Cardiac muscle cell (in vitro differentiated cells and primary cell): ENCODE measurements at places on chromosomes 16 and 17. TPM values are rescaled to one million over a fixed set of nuclear protein-coding genes. Genes with fewer than 3 reads are reported as not detected.

The CIITA gene
- total RNA-seq, result 0.06 TPM in 1 of 2 replicates, not detected in the other

The TBC1D3K gene
- not detected in 2 replicates for total RNA-seq

The NUDT21 gene
- 59.3 and 79.9 TPM in 2 replicates for total RNA-seq

The PRSS21 gene
- total RNA-seq, result not detected in 2 replicates

The JPH3 gene
- total RNA-seq, result 33.9 and 39.3 TPM in 2 replicates

The KRT33B gene
- not detected in 2 replicates for total RNA-seq

DNA sequence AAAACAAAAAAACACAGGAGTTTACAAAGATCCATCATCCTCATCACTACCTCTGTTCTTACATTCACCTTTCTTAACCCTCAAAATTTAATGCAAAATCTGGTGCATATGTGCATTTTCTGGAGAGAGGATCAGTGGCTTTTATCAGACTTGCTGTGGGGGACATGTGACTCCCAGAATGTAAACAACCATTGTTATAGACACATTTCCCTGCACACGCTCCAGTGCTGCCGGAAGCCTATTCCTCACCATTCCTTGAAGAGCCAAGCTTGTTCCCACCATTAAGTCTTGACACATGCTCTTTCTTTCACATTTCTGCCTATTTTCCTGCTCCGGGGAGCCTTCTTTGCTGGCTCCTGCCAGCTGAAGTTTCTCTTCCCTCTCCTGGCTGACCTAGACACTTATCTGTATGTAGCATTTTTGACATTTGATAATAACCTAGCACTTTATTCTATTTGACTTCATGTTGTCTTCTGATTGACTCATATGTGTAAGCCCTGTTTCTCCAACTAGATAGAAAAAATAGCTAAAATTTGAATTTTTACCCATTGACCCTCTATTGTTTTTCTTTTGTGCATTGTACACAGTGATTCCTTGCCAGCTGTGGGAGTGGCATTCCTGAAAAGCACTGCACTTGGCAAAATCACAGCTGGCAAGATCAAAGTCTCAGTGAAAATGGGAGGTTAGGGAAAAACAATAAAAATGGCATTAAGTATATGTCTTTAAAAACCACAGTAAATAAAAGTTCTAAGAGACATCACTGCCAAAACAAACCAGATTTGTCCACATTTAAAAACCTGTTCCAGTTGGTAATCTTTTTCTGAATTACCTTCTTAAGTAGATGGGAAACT is 76.8 kb upstream of the CIBAR2 start:
- DNase-seq, result peak; percentile 44

DNA sequence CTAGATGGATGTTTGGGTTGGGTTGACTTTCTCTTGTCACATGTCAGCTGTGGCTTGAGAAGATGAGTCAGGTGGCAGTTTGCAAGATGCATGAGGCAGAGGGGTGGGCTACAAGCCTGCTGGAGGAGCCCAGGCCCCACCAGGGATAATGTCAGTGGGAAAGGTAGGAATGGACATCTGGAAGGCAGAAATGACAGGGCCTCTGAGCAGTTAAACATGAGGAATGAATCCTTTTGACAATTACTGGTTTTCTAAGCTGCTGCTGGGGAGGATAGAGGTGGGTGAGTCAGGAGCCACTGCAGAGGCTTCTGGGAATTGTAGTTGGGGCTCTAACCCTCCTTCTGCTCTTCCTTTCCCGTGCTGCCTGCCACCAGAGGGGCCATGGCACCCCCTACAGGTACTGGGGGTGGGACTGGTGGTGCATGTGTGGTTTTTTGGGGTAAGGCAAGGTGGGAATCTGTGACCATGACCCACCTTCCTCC is 15.7 kb downstream of the SLC52A1 start:
- DNase-seq, result no peak

DNA sequence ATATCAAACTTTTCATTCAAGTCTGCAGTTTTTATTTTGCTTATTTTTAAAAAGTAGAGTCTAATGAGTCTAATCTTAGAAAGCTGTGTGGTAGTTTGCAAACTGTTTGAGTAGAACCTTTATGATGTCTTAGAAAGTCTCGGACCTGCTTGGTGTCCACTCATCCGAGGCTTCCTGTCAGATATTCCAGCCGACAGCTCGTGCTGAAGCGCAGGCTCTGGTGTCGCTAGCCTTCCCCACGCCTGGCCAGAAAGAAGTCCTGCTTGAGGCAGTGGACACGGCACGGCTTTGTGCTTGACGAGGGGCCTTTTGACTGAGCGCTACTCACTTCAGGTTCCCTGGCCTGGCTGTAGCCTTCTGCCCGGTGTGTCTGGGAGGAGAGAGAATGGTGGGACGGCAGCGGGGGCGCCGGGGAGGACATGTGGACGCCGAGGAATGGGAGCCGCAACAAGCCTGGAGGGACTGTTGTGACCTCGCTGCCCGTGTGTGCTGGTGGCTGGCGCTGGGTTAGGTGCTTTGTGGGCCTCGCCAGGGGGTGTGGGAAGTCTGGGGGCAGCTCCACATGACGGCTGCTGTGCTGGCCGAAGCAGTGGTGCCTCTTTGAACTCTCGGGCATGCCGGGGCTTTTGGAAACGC is 33.5 kb downstream of the BANP start:
- no peak for DNase-seq

- no peak for DNase-seq
Observed at GRCh38 chr17:65511316-65511715, 50.1 kb downstream of the AXIN2 start.

DNA sequence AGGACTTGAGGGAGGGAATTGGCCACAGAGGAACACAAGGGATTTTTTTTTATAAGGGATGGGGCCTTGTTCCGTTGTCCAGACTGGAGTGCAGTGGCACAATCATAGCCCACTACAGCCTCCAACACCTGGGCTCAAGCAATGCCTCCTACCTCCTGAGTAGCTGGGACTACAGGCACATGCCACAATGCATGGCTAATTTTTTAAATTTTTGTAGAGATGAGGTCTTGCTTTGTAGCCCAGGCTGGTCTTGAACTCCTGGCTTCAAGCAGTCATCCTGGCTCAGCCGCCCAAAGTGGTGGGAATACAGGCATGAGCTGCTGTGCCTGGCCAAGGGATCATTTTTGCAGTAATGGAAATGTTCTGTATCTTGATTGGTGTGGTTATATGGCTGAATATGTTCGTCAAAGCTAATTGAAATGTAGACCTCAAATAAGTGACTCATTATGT is 56.9 kb downstream of the VMP1 start:
- DNase-seq, result no peak

DNA sequence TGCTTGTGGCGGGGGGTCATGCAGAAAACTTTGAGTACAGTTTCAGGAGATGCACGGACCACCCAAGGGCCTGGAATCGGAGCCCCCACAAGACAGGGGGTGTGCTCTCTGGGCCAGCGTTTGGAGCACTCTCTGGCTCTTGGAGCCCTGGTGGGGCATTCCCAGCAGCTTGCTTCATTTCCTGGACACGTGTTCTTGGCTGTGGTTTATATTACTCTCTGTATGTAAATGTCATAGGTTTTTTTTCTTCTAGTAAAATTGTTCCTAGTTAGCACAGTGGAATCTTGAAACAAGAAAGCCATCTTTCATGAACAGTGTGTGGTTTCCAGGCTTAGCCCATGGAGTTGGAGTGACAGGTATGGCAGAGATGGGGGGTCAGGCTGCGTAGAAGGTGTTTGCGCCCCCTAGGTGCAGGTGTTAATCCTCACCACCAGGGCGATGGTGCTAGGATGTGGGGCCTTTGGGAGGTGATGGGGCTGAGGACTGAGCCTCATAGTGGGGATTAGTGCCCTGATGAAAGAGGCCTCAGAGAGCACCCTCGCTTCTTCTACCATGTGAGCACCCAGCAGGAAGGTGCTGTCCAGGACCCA is 79.8 kb downstream of the JPH3 start:
- peak; percentile 78 for DNase-seq

GRCh38 chr16:85586380-85587104 is 26.6 kb upstream of the GSE1 start:
- DNase-seq, result no peak

- DNase-seq, result no peak
Observed at GRCh38 chr16:600781-601180, 10.9 kb downstream of the RAB40C start.

DNA sequence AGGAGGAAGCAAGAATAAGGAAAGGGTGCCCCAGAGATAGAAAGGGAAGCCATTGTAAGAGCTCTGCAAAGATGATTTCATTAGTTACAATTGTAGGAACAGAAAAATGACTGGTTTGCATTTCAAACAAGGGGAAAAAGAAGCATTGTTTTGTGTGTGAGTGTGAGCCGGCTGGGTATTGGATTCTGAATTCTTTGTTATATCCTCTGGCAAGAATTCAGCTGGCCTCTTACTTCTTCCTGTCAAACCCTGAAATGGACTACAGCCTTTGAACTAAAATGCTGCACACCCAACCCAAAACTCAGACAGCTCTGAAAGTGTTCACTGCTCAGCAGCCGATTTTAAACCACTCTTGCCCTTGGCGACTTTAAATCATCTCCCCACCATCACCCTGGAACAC is 461.3 kb downstream of the PMP22 start:
- peak; percentile 63 for DNase-seq

DNA sequence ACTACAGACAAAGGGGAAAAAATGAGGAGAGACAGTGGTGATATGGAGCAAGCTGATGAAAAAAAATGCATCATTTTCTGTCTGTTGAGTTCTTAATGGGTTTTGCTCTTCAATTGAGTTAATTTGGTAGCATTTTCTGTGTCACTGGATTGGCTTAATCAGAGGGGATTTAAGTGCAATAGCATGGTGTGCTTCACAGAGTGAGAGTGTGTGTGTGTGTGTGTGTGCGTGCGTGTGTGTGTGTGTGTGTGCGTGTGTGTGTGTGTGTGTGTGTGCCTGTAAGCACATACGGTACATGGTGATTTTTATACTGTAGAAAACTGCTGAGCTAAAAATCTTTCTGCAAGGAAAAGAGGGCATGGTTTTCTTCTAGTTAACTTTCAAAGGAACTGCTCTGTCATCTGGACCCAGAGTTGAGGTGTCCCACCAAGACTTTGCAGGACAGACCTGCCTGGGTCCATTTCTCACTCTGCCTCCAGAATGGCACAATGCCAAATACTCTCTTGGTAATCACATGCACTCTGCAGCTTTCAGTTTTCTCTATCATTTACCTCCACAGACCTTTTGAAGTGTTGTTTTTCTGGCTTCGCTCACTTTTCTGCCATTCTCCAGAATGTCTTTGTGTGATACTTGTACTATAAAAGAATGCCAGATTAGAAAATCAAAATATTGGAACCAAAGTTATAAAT is 952.6 kb upstream of the SOX9 start:
- DNase-seq, result no peak

- no peak for DNase-seq
Observed at GRCh38 chr16:51057102-51057793, 93.8 kb downstream of the SALL1 start.

GRCh38 chr16:23512168-23512695 is 1.9 kb upstream of the GGA2 start:
- DNase-seq, result no peak

- no peak for DNase-seq
Observed at GRCh38 chr16:12620150-12620549, 183.5 kb downstream of the CPPED1 start.

- DNase-seq, result peak; percentile 13
Observed at GRCh38 chr16:19639986-19640421, 78.0 kb downstream of the KNOP1 start.

- no peak for DNase-seq
Observed at GRCh38 chr17:72565758-72566157, 444.9 kb downstream of the SOX9 start.

DNA sequence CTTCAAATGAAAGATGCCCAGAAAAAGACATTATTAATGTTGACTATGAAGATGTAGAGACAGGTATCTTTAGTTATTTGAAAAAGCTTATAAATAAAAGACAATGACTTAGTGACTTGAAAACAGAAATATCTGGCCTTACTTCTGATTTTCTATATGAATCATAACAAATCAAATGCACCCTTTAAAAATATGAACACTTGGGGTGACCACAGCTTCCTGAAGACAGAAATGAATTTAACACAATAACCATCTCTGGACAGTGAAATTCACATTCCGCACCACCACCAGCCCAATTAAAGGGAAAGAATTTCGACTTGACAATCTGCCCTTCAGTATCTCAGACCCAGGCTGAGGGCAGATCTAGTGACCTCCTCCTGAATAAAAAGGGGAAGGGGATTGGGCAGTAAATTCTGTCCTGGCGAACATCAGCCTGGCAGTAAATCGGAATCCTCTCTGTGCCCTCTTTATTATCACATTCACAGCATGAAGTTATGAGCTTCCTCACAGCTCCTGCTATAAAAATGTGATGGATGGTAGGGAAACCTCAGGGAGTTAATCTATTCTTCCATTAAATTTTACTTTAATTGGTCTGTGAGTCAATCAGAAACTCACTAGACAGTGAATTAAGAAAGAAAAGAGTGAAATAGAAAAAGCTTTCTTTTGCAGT is 131.5 kb downstream of the SNX11 start:
- DNase-seq, result no peak

DNA sequence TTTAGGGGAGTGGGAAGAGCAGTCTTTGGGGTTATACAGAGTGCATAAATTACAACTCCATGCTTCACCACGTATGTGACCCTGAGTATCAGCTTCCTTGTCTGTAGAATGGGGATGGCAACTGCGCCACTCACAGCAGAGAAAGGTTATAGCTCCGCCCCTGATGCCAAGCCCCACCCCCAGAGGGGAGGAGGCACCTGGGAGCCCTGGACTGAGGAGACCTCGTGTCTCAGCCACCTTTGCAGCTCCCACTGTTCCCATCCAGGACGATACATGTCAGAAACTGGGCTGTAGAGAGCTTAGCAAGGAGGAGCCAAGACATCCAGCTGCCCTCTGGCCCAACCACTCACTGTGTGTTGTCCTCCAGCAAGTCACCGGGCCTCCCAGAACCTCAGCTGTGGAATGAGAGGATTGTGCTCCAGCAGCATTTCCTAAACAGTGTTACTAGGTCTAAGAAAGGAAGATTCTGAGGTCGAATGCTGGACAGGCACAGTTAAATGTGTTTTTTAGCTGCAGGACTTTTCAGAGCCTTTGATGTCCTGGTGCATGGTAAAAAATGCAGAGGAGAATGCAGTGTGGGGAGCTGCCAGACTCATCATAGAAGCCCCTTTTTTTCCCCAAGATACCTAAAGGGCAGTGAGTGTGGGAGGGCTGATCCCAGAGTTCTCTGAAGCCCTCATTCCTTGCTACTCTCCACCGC is 49.4 kb downstream of the BEAN1 start:
- peak; percentile 23 for DNase-seq

- no peak for DNase-seq
Observed at GRCh38 chr16:31916056-31916488, 42.5 kb downstream of the ZNF267 start.

- DNase-seq, result peak; percentile 56
Observed at GRCh38 chr16:89860747-89861304, 12.6 kb upstream of the TCF25 start.

GRCh38 chr16:2915196-2915929 is 3.6 kb downstream of the FLYWCH1 start:
- no peak for DNase-seq
